ENCODE measurements at places on chromosomes 5 and 9.

DNA sequence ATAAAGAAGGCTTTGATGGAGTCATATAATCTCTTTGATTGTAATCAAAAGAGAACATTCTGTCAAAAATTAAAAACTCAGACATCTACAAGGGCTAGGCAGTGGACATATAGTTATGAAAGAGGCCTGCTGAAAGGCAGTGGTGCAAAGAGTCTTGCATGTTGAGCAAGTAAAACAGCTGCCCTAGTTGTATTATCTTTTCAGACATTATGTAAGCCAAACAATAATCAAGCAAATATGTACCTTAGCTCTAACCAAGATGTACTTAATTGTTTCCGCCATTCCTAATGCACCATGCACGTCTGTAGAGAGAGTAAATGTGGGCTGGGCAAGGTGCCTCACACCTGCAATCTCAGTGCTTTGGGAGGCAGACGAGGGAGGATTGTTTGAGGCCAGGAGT is 14.3 kb downstream of the GAPT start:
- DNase-seq = no peak

DNA sequence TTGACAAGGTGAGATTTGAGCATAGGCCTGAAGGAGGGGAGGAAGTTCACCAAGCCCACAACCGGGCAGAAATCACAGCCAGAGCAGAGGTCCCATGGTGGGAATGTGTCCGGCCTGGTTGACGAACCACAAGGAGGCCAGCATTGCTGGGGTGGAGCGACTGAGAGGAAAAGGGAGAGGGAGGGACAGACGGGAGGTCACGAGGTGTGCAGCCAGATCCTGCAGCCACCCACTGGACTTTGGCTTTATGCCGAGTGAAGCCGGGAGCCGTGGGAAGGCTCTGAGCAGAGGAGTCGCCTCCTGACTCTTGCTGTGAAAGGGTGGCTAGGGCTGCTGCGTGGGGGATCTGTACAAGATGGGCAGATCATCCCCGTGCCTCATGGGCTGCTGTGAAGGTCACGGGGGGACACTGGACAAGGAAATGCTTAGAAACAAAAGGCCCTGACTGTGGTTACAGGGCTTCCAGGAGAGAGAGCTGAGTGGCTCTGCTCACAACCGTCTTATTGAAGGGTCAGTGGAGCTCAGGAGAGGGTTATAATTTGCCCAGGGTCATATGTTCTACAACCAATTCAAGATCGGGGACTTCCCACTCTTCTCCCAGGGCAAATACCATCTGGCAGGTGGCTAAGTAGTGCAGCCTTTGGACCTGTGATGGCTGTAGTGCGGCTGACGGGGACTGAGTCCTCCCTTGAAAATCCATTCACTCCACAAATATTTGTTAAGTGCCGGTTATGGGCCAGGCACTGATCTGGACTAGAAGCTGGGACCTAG is 15.6 kb upstream of the CD74 start:
- DNase-seq = no peak

DNA sequence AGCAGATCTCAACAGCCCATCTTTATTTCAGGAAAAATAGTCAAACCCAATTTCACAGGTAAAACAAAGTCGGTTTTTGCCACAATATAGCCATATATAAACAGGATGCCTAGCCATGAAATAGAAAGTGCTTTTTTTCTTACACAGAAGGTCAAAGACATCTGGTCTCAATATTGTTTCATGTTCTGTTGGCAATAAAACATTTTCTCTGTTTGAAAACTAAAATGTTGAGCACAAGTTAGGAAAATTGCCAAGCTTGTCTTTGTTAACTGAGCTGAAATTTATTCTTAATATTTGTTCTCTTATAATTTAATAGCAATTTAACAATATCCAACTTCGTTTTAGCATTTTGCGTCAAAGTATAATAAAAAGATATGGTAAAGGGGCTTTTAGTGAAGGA is 673.4 kb downstream of the DTWD2 start:
- no peak for DNase-seq

DNA sequence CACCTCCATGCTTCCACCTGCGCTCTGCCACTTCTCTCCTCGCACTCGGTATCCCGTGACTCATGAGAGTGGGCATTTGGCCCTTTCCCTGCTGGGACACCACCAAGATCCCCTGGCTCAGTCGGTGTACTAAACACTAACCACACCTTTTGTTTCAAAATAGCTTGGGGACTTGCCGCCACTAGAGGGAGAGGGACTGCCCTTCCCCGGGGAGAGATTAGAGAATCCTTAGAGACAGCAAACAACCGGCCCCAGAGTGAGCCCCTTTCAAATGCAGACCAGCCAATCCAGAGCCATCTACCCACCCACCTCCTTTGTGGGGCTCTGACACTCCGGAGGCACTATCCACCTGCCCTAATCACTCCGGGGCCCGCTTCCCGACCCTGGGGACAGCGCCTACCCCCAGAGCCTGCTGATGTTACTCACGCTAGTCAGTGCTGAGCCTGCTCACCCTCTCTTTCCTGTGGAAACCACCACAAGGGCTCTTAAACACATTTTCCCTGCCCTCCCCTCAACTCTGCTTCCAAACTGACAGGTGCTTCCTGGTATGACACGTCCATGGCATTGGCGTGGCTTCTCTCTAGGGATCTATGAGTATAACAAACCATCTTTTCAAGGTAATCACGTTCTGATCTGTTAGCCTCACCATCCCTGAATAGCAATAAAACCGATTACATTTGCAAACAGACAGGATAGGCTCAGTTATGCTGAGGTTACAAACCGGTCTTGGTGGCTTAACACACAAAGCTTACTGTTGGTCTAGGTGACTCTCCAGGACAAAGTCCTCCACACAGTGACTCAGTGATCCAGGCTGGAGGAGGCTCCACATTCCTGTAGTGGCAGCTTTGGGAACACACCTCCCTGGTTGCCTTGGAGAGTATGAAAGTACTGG is 180.1 kb upstream of the MVB12B start:
- no peak for DNase-seq

DNA sequence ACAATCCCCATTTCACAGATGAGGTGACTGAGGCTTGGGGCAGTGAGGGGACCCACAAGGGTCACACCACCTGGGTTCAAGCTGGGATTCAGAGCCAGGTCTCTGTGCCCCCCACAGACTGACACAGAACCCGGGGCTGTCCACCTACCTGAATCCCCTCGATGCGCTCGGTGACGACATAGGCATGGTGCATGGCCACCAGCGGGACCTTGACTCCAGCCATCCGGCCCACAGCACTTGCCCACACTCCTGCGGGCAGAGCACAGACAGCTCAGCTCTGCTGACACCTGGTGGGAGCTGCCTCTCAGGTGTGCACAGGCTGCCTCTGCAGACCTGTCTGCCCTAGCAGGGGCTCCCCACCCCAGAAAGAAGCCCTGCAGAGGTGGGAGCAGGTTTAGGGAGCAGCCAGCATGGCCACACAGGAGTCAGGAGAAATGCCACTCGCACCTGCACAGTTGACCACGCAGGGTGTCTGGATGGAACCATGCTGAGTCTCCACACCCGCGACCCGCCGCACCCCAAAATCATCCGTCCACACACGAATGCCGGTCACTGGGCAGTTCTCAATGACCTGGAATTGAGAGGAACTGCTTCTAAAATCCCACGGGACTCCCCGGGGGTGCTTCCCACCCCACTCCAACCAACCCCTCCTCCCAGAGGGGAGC is 8.4 kb downstream of the SARDH start:
- no peak for DNase-seq
